Fibroblast of skin of scalp (primary cell): ENCODE measurements at places on chromosomes 2 and 18.

DNA sequence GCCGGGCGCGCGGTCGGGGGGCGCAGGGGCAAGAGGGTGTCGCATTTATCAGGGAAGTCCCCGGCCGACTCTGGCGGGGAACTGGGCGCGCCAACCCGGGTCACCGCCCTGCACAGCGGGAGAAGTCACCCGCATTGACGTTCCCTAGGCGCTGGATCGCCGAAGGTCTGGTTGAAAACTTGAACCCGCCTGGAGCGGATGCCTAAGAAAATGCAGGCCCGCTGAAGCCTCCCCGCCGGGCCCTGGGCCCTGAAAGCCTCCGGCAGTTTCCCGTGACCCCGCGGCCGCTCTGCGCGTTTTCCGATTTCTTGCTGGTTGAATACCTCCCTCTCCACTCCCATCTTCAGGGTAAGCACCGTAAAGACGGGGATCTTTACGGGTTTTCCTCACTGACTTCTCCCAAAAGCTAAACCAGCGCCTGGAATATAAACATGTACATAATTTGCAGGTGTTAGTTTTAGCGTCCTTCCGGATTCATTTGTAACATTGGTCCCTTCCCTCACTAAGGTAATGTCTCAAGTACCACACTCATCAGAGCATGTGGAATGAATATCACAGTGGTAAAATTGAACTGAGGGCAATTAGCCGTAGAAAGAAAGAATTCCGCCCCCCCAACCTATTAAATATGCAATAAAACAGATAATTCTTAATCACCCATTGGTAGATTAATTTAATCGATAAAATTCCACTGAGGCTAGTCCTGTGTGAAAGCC, 675 bp upstream of the SPIRE1 start:
- DNase-seq, result peak; percentile 18

DNA sequence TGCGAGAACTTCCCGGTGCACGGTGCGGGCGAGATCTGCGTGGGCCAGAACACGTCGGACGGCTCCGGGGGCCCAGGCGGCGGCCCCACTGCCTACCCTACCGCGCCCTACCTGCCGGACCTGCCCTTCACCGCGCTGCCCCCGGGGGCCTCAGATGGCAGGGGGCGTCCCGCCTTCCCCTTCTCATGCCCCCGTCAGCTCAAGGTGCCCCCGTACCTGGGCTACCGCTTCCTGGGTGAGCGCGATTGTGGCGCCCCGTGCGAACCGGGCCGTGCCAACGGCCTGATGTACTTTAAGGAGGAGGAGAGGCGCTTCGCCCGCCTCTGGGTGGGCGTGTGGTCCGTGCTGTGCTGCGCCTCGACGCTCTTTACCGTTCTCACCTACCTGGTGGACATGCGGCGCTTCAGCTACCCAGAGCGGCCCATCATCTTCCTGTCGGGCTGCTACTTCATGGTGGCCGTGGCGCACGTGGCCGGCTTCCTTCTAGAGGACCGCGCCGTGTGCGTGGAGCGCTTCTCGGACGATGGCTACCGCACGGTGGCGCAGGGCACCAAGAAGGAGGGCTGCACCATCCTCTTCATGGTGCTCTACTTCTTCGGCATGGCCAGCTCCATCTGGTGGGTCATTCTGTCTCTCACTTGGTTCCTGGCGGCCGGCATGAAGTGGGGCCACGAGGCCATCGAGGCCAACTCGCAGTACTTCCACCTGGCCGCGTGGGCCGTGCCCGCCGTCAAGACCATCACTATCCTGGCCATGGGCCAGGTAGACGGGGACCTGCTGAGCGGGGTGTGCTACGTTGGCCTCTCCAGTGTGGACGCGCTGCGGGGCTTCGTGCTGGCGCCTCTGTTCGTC, 1.7 kb downstream of the FZD7 start:
- DNase-seq, result peak; percentile 86

DNA sequence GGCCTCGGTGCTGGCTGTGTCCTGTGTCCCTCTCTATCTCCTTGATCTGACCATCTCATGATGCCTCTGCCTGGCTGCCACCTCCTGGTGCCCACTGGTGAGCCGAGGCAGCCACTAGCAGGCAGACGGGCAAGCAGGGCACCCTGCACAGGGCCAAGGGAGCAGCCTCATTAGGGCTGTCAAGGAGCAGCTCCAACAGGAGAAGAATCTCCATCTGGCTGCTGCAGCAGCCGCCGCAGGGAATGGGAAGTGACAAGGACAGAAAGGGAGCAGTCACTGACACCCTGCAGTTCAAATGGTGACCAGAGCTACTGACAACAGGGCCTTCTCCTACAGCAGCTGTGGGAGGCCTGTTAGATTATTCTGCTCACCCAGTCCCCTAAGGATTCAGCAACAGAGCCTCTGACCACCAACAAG, 32.6 kb downstream of the ALPK2 start:
- DNase-seq, result no peak

- no peak for DNase-seq
Measured at GRCh38 chr18:70036771-70037347, 89.2 kb upstream of the CD226 start.

GRCh38 chr2:138355244-138355643, 146.3 kb upstream of the SPOPL start:
- no peak for DNase-seq

- no peak for DNase-seq
Measured at GRCh38 chr2:696999-697627, 19.9 kb upstream of the TMEM18 start.

DNA sequence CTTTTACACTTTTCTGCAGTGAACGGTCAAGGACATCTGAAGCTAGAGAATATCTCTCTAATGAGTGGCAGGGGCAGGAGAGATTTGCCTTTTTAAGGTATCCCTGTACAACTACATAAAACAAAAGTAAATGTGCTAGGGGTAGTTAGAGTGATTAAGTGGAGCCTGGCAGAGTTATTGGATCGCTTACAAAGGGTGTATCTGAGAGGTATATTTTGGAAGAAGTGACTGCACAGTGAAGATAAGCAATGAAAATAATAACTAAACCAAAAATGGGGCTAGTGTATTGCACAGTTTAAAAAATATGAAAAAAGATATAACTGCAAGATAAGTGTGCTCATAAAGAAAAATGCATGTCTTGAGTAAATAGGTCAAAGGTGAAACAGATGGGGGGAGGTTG, 193.5 kb upstream of the EPC2 start:
- DNase-seq, result no peak

DNA sequence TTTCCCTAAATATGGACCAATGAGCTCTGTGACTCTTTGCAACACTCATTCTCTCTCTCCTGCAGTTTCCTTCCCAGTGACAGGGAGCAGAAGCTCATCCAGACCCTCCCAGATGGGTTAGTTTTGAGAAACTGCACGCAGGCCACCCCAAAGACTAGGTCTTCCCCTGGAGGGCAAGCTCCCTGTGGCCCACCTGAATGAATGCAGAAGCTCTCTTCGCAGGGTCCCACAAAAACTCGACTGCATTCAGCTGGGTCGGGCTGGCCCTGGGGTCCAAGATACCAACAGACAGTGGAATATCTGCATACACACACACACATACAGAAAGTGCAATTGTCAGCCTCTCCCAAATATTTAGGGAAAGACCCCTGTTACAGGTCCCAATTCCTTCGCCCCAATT, 37.0 kb downstream of the TFCP2L1 start:
- no peak for DNase-seq

- no peak for DNase-seq
Measured at GRCh38 chr2:102581911-102582310, 37.4 kb upstream of the SLC9A2 start.

- DNase-seq, result no peak
Measured at GRCh38 chr2:109085912-109086742, 42.9 kb upstream of the SH3RF3 start.

- DNase-seq, result no peak
Measured at GRCh38 chr2:187168720-187169713, 279.0 kb downstream of the CALCRL start.

DNA sequence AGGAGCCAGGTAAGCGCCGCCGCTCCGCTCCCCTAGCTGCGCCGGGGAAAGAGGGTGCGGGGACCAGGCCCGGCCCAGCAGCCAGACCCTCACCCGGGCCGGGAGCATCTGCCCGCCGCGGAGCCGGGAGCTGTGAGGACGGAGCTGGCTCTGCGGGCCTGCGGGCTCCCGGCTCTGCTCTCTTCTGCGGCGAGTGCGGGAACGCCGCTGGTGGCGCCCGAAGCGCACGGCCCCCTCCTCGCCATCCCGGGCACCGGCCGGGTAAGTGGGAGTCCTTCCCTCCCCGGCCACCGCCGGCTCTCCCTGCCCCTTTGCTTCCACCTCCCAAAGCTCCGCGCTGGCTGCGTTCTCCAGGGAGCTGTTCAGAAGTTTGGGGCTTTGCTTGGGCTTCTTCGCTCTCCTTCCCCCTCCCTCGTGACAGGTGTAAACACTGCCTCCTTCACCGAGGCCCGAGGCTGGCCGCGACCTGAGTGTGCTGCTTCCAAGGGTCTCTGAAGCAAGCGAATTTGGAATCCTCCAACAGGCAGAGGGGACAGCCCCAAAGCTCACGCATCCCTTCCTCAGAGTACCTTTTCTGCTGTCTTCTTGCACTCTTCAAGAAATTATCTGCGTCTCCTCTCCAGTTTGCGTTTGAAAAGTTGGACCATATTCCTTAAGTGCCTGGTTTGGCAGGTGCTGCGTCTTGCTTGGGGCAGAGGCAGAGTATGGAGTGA, 632 bp downstream of the AFTPH start:
- no peak for DNase-seq

GRCh38 chr2:88831071-88831791, 139.8 kb downstream of the RPIA start:
- DNase-seq, result no peak

DNA sequence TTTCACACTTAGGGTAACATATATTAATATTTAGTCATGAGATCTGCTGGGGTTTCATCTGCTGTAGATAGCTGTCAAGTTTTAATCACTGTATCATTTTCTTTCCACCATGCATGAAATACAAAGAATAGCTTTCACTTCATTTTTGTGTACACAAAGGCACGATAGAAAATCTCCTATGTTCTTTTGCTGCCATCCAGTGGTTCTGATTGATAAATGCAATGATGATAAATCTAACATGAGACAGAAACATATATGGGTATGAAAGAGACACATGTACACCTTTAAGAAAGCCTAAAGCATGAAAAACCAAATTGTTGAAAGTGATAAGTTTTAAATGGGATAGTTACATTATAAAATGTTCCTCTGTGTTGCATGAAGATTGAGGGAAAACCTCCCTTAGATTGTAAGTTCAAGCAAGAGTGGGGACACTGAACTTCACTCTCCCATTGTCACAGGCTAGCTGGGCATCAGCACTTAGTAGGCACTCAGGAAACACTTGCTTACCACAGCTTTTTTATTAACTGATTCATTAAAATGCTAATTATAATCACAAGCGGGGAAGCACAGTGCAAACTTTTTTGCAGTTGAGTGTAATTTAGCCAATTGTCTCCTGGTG, 31.2 kb downstream of the C1D start:
- DNase-seq, result peak; percentile 72

GRCh38 chr2:199431746-199432213, 26.0 kb downstream of the SATB2 start:
- DNase-seq, result no peak

GRCh38 chr2:25104736-25105135, 62.9 kb downstream of the EFR3B start:
- DNase-seq, result no peak

DNA sequence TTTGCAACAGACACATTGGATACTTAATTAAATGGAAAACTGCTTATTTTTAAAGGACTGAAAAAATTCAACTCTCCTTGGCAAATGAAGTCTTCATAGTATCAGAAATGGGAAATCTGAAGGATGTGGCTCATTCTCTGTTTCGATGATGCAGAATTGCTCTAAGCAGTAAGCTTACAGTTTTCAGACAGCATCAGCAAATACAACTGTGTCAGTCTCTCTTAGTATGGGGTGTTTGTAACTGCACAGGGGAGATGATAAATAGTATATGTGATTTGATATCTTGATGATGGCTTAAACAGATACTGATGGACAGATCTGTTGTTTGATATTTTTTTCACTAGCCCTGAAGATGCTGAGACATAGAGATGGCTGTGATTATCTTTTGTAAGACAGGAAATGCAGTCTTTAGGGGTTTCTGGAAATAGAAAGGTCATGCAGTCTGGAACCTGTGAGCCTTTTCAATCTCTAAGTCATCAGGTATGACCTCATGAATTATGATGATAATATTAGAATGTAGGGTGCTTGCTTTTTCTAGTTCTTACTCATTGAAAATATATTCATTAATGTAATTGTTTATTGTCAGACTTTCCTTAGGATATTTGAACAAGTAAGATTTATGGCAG, 84.2 kb downstream of the SLC4A10 start:
- no peak for DNase-seq

GRCh38 chr2:182924306-182924705, 57.9 kb upstream of the FRZB start:
- no peak for DNase-seq

DNA sequence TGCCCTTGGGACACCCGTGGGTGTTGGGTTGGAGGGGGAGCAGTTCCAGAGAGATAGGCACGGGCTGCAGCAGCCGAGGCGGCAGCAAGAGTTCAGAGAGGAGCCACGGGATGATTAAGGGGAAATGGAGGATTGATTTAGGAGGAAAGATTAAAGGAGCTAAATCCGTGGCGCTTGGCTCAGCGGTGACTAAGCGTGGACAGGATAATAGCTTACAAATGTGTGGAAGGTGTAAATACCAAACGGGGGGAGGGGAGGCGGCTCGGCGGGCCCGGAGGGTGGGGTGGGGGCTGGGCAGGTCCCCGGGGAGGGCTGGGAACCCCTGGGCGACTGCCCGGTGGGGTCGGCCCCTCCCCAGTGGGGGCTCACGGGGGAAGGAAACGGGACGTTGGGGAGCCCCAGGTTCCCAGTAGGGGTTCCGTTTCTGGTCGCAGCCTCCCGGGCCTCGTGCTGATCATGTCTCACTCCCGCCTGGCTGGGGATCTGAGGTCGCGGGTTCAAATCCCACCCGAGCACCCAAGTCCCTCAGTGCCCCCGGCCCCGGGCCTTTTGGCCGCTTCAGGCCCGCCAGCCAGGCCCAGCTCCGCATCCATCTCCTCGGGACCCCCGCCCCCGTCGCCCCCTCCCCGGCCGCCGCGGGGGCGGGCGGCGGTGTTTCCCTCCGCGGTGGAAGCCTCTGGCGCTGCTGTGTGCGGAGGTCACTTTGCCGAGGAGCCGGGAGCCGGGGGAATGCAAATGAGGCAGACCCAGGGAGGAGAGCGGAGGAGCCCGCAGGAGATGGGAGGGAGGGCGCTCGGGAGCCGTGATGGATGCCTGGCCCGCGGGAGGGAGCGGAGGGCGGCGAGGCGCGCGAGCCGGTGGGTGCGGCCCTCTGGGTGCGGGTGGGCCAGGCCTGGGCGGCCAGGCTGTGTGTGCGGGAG, 8.1 kb downstream of the ASIC4 start:
- DNase-seq, result peak; percentile 71
